Spleen (tissue), 13 donors: ENCODE measurements at places on chromosomes 1 and 21. TPM values are rescaled to one million over a fixed set of nuclear protein-coding genes. Genes with fewer than 3 reads are reported as not detected.

The EIF2D gene
- total RNA-seq, result 47.8 TPM

The ADAM30 gene
- not detected for total RNA-seq

GRCh38 chr1:40898431-40898901 lies 36.3 kb upstream of the CITED4 start:
- H3K27me3 ChIP-seq, result no peaks in the 10 kb centered on the region
- DNase-seq, result no peak
- no peak overlapping the region for H3K4me3 ChIP-seq
- no peaks in the 10 kb centered on the region for H3K4me1 ChIP-seq

The MTARC1 gene
- total RNA-seq, result 4.6 TPM

GRCh38 chr1:211621447-211622198 lies 42.7 kb upstream of the SLC30A1 start:
- no peak overlapping the region for H3K4me3 ChIP-seq
- H3K36me3 ChIP-seq, result no peaks in the 10 kb centered on the region
- H3K27ac ChIP-seq, result no peak overlapping the region
- no peaks in the 10 kb centered on the region for H3K4me1 ChIP-seq

DNA sequence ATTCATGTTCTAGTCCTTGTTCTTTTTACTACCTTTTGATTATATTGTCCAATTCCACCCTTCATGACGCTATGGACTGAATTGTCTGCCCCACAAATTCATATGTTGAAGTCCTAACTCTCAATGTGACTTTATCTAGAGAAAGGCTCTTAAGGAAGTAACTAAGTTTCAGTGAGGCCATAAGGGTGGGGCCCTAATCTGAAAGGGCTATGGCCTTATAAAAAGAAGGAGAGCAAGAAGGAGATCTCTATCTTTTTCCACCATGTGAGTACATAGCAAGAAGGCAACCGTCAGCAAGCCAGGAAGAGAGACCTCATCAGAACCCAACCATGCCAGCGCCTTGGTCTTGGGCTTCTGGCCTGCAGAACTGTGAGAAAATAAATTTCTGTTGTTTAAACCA lies 95.9 kb downstream of the HIVEP3 start:
- no peaks in the 10 kb centered on the region for H3K27me3 ChIP-seq
- DNase-seq, result no peak
- no peak overlapping the region for H3K27ac ChIP-seq
- H3K4me1 ChIP-seq, result no peaks in the 10 kb centered on the region

The HLX gene
- total RNA-seq, result 19.4 TPM

- H3K27ac ChIP-seq, result no peak overlapping the region
- H3K4me1 ChIP-seq, result no peaks in the 10 kb centered on the region
- H3K36me3 ChIP-seq, result no peaks in the 10 kb centered on the region
- no peak for DNase-seq
These were observed 87.0 kb downstream of the UBE2U start for GRCh38 chr1:64290420-64290819.

The PODN gene
- total RNA-seq, result 2.5 TPM

The CYYR1 gene
- total RNA-seq, result 86.9 TPM

DNA sequence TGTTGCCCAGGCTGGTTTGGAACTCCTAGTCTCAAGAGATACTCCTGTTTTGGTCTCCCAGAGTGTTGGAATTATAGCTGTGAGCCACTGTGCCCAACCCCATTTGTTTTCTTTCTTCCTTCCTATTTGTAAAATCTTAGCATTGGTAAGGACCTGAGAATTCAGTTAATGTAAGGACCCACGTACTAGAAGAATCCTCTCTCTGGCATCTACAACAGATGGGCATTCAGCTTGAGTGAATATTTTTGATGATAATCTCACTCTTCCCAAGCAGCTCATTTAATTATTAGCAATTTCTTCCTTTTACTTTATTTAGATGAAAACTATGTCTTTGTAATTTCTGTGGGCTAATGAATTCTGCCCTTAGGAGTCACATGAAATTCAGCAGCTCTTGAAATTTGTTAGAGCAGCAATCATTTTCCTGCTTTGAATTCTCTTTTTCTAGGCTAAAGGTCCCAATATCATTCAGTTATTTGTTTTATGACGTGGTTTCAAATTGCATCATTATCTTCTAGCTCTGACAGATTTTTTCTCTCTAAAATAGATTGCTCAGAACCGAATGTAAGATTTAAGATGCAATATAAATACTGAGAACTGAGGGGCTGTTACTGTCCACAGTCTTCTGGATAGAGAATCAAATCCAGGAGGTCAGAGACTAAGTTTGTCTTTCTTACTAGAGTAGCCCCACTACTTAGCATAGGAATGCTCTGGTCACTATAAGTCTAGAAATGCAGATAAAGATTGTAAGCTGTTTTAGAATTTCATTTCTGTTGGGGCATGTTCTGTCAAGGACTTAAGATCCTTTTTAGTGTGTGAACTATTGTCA lies 59.4 kb downstream of the EPB41 start:
- no peak overlapping the region for H3K27ac ChIP-seq
- no peak for DNase-seq

GRCh38 chr1:31442648-31442994 lies 29.6 kb downstream of the SERINC2 start:
- no peak overlapping the region for H3K4me3 ChIP-seq
- no peak for DNase-seq
- no peaks in the 10 kb centered on the region for H3K36me3 ChIP-seq
- no peaks in the 10 kb centered on the region for H3K4me1 ChIP-seq
- no peak overlapping the region for H3K27ac ChIP-seq

GRCh38 chr1:40495315-40495903 lies 13.2 kb upstream of the EXO5 start:
- H3K27me3 ChIP-seq, result no peaks in the 10 kb centered on the region
- H3K4me1 ChIP-seq, result no peaks in the 10 kb centered on the region
- no peak overlapping the region for H3K27ac ChIP-seq

The SPOCD1 gene
- total RNA-seq, result 4.2 TPM

The KIRREL1 gene
- total RNA-seq, result 24.5 TPM

- no peak for DNase-seq
- peaks cover 51% of the 10 kb centered on the region for H3K4me1 ChIP-seq
- H3K27me3 ChIP-seq, result no peaks in the 10 kb centered on the region
- H3K36me3 ChIP-seq, result no peaks in the 10 kb centered on the region
These were observed 1.6 kb upstream of the CLIC4 start for GRCh38 chr1:24743404-24744211.

GRCh38 chr1:84635429-84635828 lies 54.8 kb downstream of the SSX2IP start:
- no peak overlapping the region for H3K4me3 ChIP-seq
- no peaks in the 10 kb centered on the region for H3K27me3 ChIP-seq
- H3K4me1 ChIP-seq, result no peaks in the 10 kb centered on the region
- no peak overlapping the region for H3K27ac ChIP-seq
- no peaks in the 10 kb centered on the region for H3K36me3 ChIP-seq
- DNase-seq, result no peak

DNA sequence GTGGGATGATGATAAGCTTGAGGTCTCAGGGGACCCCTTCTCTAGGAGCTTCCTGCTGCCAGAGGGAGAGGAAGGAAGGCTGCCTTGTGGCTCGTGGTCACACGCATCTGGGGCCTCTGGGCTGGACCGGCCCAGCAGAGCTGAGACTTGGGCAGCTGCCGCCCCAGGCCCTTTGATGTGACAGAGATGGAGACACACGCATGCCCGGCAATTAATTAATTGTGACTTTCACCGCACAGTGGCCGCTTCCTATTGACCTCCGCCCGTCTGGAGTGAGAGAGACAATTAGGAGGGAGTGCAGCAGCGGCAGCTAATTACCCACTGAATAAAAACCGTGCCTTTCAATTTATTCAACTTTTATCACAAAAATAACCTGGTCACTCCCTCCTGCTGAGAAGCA lies 16.6 kb upstream of the C1QA start:
- H3K36me3 ChIP-seq, result no peaks in the 10 kb centered on the region
- H3K4me1 ChIP-seq, result no peaks in the 10 kb centered on the region
- no peaks in the 10 kb centered on the region for H3K27me3 ChIP-seq
- no peak overlapping the region for H3K4me3 ChIP-seq
- no peak overlapping the region for H3K27ac ChIP-seq
- no peak for DNase-seq

DNA sequence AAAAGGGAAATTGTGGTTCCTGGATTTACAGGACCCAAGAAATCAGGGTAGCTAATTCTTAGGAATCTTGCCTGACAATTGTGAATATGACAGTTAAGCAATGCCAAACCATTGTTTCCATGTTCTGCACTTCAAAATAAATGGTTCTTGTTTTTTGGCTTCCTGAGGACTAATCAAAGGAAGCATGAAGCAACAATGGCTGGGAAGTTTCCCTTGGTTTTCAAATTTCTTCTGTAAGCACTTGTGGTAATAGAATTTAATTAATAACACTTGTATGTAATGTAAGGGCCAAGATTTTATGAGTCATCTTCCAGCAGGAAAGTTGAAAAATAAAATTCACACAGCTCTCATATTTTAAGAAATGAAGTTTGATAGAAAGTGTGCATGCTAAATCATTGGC lies 31.7 kb downstream of the JAM2 start:
- no peak overlapping the region for H3K27ac ChIP-seq
- no peaks in the 10 kb centered on the region for H3K4me1 ChIP-seq
- H3K27me3 ChIP-seq, result no peaks in the 10 kb centered on the region
- DNase-seq, result no peak
- no peak overlapping the region for H3K4me3 ChIP-seq

The CTSE gene
- total RNA-seq, result 0.66 TPM

The AUNIP gene
- not detected for total RNA-seq

The EVA1C gene
- total RNA-seq, result 27.2 TPM

The CELA3B gene
- total RNA-seq, result 1.3 TPM

The KLF17 gene
- total RNA-seq, result not detected

DNA sequence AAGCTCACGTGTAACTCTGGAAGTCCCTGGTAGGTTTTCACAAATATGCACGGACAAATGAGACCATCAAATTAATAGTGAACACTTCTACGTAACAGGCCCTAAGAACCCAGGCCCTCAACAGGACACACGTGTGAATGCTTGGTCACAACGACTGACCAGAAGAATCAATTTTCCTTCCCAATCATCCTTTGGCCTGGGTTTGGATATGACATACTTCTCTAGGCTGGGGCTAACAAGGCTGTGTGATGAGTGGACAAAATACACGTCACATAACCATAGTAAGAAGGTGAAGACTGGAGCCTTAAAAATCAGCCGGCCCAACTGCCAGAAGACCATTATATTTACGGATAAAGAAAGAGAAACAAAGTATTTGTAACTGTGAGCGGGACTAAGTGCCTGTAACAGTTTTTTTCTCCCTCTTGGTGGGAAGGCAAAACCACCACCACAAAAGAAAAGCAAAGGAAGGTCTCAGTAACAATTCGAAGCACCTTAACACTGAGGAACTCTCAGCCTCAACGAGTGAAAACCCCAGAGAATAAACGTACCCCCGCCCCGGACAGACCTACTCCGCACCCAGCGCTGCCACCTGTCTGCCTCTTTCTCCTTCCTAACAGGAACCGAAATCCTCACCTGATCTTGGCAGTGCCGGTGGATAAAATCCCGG lies 450 bp downstream of the SDE2 start:
- peaks cover 25% of the 10 kb centered on the region for H3K36me3 ChIP-seq
- H3K27me3 ChIP-seq, result no peaks in the 10 kb centered on the region
- H3K4me3 ChIP-seq, result peak overlapping the region; percentile 78
- H3K27ac ChIP-seq, result peak overlapping the region; percentile 98
- H3K4me1 ChIP-seq, result peaks cover 80% of the 10 kb centered on the region

- H3K4me1 ChIP-seq, result no peaks in the 10 kb centered on the region
- H3K4me3 ChIP-seq, result no peak overlapping the region
- H3K36me3 ChIP-seq, result no peaks in the 10 kb centered on the region
- H3K27me3 ChIP-seq, result no peaks in the 10 kb centered on the region
- H3K27ac ChIP-seq, result no peak overlapping the region
These were observed 56.2 kb downstream of the PCP4 start for GRCh38 chr21:39923476-39923875.

- H3K4me3 ChIP-seq, result no peak overlapping the region
- H3K27ac ChIP-seq, result no peak overlapping the region
- H3K4me1 ChIP-seq, result no peaks in the 10 kb centered on the region
- no peak for DNase-seq
- no peaks in the 10 kb centered on the region for H3K36me3 ChIP-seq
- H3K27me3 ChIP-seq, result peaks cover 1% of the 10 kb centered on the region
These were observed 60.8 kb downstream of the LRRN2 start for GRCh38 chr1:204624631-204625216.

GRCh38 chr1:32221980-32222755 lies at the start of the genes EIF3I and TMEM234:
Gene EIF3I, plus strand, starts transcription at chr1:32222407. Its CDS starts 35 bp downstream, at chr1:32222442.
Gene TMEM234, minus strand, starts transcription at chr1:32222353. Its CDS starts 31 bp downstream, at chr1:32222322.
- peak within 1 kb of the TSS; percentile 86 for H3K27ac ChIP-seq
- peak within 1 kb of the TSS; percentile 83 for H3K4me3 ChIP-seq
- peaks cover 24% of the 10 kb centered on the region for H3K36me3 ChIP-seq
- peak; percentile 97 for DNase-seq
- no peaks in the 10 kb centered on the region for H3K27me3 ChIP-seq

DNA sequence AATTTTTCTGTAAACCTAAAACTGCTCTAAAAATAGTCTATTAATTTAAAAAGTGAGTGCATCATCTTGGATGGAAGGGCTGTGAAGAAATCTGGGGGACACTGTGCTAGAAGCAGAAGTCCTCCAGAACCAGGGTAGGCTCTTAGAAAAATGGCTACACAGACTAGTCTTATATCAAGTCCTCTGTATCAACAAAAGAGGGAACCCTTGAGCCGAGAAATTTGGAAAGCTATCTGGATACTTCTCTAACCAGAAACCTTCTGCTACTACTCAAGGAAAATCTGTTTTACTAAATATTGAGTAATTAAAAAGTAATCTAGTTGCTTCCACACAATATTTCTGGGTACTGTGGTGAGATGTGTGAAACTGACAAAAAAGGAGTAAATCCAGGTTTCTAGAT lies 92.1 kb downstream of the WDR3 start:
- no peak overlapping the region for H3K27ac ChIP-seq
- no peaks in the 10 kb centered on the region for H3K36me3 ChIP-seq
- no peaks in the 10 kb centered on the region for H3K4me1 ChIP-seq
- H3K4me3 ChIP-seq, result no peak overlapping the region

GRCh38 chr1:224580006-224580405 lies 36.1 kb upstream of the CNIH3 start:
- DNase-seq, result no peak
- no peak overlapping the region for H3K4me3 ChIP-seq
- no peaks in the 10 kb centered on the region for H3K27me3 ChIP-seq
- no peaks in the 10 kb centered on the region for H3K4me1 ChIP-seq

GRCh38 chr1:169387399-169387798 lies 19.4 kb downstream of the BLZF1 start:
- no peak for DNase-seq
- H3K27ac ChIP-seq, result no peak overlapping the region
- H3K27me3 ChIP-seq, result no peaks in the 10 kb centered on the region
- H3K4me1 ChIP-seq, result no peaks in the 10 kb centered on the region
- H3K36me3 ChIP-seq, result peaks cover 72% of the 10 kb centered on the region

DNA sequence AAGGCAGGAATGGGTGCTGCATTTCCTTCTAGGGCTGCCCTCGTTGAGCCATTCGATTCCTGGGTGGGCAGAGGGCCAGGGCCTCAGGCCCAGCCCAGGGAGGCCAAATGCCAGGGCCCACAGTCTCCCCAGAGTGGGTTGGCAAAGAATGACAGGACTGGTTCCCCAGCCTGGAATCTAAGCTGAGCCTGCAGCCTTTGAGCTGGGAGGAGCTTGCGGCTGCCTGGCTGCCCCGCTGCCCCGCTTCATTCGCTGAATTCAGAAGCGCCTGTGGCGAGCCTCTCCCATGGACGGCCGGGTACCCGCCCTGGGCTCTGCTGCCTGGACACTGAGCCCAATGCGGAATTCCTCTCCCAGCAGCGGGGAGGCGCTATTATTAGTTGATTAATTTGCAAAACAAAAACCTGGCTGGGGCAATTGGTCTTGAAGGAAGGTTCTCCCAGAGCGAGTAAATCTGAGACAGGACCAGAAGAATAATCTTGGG lies 32.3 kb upstream of the TARDBP start:
- H3K27me3 ChIP-seq, result no peaks in the 10 kb centered on the region
- H3K4me3 ChIP-seq, result no peak overlapping the region
- no peaks in the 10 kb centered on the region for H3K36me3 ChIP-seq
- H3K4me1 ChIP-seq, result no peaks in the 10 kb centered on the region
- no peak overlapping the region for H3K27ac ChIP-seq
- no peak for DNase-seq

GRCh38 chr1:78375996-78376395 lies 114.8 kb upstream of the PTGFR start:
- no peaks in the 10 kb centered on the region for H3K36me3 ChIP-seq
- H3K27me3 ChIP-seq, result no peaks in the 10 kb centered on the region
- no peak overlapping the region for H3K27ac ChIP-seq
- DNase-seq, result no peak

The SERTAD4 gene
- total RNA-seq, result not detected
